NK-92 treated with Interleukin-12 subunit alpha and Interleukin-12 subunit beta, amount 100 ng/mL, for 24 hours (cell line): ENCODE measurements at places on chromosomes 6 and 20.

DNA sequence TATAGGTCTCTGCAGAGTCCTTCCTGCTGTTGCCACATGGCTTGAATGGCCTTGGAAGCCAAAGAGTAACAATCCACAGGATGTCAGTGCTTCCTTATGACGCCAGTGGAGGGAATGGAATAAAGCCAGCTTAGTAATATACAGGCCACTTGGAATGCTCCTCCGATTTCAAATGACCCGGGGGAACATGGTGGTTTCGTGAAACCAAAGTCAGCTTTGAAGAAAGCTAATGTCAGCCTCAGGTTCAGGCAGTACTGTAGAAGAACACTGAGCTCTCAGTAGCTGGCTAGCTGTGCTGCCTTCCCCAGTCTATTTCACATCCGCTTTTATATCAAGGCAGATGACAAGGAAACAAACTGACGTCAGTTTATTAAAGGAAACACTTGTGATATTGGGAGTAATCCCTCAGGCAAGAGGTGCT, 189.1 kb downstream of the DTNBP1 start:
- DNase-seq = no peak

DNA sequence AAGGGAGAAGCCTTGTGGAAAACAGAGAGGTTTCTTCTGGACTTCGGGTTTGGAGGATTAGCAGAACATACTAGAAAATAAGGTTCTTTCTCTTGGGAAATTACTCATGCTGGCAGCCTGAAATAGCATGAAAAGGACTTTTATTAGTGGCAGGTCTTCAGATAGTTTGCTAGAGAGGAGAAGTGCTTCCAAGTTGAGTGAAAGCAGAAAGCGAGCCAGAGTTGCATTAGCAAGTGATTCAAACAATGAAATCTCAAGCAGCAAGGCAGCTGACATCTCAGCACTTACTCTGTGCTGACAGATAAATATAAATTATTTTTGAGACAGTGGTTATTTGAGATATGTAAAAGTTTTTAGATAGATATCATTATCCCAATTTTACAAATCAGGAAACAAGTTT, 91.9 kb downstream of the PLCB4 start:
- DNase-seq = no peak

DNA sequence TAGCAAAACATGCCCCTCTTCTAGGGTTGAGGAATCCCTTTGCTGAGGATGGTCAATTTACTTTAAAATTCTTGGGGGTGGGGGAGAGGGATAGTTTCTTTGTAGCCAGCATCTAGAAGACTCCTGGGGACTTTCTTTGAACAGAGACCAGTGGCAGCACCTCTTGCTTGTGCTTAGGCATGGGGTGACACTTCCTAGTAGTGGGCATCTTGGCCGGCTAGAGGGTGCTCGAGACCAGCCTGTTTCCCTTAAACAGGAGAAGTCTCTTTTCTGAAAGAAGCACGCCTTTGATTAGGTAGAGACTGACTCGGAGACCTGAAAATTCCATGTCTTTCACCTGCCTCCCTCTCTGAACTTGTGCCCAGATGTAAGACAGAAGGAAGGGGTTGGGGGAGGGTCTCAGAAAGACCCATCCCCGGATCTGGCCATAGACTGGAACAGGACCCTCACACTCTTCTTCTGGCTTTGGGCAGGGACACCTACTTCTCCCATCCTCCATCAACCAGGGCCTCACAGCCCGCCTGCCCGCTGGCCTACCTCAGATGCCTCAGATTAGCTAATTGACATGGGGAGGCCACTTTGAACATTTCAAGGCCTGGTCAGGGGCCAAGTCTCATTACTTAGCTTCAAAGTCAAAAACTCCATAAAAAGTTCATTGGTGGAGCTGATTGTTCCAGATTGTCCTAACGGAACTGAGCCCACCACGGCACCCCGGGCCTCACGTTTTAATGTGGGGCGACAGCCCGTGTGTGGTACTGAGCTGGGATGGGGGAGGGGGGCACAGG, 172.2 kb downstream of the CDC5L start:
- no peak for DNase-seq

- no peak for DNase-seq
Observed at GRCh38 chr6:168012431-168013249, 15.2 kb downstream of the KIF25 start.

GRCh38 chr6:27502508-27503435, 29.9 kb upstream of the ZNF184 start:
- peak; percentile 55 for DNase-seq

- no peak for DNase-seq
Observed at GRCh38 chr6:118524686-118525085, 23.4 kb upstream of the PLN start.

- no peak for DNase-seq
Observed at GRCh38 chr6:102039441-102039840, 645.9 kb downstream of the GRIK2 start.

- DNase-seq = no peak
Observed at GRCh38 chr6:73263570-73263909, 544 bp upstream of the KHDC1 start.

- DNase-seq = no peak
Observed at GRCh38 chr6:152154559-152155356, 347.3 kb downstream of the ESR1 start.

DNA sequence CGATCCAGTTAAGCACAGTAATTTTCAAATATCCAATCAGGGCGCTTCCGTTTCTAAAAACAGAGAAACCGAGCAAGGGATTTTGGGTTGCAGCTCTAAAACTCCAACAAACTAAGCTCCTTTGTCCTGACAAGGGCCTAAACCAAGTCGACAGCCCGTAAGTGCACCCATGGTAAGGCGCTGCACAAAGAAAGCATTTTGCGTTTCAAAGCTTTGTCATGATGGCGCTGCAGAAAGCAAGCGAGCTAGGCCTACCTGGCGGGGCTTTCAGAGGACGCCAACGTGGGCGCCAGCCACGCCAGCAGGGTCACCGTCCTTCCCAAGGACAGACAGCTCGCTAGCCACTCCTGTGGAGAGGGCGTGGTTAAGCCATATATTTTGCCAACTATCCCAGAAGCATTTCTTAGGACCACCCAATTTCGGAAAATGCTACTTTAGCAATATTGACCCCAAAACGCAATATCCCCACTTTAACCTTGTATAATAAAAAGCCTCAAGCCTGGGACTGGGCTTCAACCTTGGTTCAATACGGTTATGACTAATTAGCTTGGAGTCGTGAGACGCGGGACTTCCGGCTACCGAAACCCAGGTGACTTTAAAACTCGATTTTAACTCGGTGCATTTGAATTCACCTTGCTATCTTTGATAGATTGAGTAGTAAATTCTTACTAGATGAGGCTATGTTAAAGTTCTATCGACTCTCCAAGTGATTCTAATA, 53.8 kb downstream of the TRIM38 start:
- no peak for DNase-seq

DNA sequence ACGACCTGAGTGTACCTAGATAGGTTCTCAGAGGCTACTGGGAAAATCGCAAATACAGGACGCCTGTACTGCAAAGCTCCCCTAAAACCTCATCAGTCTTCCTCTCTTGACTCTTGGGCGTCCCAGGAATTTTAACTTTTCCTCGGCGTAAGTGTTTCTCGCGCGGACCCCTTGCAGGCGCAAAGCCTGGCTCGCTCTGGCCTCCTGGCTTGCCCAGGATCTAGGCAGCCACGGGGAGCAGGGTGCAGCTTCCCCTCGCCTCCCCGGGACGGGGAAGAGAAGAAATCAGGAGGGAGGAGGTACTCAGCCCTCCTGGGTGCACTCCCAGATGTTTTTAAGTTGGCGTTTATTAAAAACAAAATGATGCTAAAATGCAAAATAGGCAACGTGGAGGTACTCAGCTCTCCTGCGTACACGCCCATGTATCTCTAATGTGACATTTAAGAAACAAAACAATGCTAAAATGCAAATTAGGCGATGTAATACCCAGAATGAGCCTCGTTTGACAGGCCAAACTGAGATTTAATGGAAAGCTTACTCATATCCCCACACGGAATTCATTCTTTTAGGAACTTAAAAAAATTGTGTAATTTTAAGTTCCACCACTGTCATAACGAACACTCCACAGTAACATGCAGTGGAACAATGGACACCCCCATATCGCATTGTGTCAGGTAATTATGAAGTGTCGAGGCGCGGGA, 1.6 kb upstream of the SOBP start:
- DNase-seq = no peak

DNA sequence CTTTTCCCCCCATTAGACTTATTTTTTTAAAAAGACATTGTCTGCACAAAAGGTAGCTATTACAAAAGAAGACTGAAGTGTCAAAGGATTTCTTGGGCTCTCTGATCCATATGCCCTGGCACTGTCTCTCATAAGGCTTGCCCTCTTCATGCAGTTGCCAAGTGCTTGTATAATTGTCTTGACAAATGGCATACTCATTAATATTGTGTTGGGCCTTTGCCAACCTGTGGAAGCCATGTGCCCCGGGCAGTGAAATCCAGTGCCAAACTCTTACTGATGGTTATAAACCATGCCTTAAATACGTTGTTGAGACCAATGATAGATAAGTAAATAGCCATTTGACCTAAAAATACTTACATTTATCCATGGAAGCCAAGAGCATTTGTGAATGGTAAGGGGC, 98.1 kb downstream of the FARS2 start:
- no peak for DNase-seq

GRCh38 chr20:44362466-44362940, 7.0 kb downstream of the HNF4A start:
- DNase-seq = no peak

DNA sequence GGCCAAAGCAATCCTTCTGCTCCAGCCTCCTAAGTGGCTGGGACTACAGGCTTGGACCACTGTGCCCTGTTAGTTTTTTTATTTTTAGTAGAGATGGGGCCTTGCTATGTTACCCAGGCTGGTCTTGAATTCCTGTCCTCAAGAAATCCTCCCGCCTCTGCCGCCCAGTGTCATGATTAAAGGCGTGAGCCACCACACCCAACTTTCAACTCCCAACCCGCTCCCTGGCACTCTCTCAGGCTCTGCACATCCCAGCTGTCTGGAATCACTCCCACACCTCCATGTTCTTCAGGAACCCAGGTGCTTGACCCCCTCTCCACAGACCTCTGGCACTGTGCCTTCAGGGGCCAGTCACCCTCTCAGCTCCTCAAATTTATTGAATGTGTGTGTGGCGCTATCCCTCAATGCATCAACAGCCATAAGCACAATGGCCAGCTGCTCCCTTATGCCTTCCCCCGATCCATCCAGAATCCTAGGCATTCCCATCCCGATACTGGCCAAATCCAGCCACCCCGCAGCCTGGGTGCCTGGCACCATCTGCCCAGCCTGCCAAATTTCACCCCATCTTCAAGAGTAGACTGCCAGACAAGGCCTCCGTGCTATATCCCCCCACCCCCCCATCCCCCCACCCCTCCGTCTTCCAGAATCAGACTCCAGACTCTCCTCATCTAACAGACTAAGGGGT, 647 bp upstream of the POU5F1 start:
- DNase-seq = no peak

DNA sequence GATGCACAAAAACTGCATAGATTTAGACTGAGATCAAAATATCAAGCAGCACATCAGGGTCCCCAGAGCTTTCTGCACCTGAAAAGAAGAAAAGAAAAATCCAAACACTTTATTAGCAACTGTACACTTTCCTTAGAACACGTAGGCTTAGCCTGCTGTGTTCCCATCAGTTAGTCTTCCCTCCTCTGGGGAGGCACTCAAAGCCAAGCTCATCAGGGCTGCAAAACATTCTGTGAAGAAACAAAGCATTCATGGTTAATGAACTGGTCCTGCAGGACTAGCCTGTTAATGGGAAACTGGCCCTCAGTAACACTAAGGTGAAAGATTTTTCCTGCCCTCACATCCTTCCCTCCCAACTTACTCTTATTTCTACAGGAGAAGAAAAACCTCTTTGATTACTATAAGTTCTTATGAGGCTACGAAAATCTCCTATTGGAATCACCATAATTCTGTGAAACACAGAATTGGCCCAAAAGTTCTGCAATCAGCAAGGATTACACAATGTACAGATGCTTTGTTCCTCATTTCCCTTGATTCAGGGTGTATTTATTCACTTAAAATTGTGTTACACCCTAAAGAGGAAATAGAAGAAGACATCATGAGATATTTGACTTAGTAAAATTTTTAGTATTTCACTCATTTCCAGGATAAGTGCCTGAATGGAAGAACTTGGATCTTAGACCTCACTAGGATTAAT, 901.0 kb upstream of the MAP3K7 start:
- DNase-seq = no peak

DNA sequence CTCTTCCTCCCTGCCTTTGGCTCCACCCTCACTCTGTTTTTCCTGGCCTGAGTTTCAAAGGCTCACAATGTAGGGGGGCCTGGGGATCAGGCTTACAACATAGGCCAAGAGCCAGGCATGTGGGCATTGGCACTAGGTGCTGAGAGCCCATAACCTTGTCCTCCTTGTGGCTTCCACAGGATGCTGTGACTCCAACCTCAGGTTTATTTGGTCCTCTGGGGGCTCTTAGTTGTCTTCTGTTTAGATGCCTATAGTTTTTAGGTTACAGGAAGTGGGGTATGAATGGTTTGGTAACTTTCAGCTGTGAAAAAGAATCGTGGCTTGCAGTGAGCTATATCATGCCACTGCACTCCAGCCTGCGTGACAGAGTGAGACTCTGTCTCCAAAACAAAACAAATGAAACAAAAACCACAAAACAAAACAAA, 25.6 kb downstream of the MMP24 start:
- peak; percentile 71 for DNase-seq

- DNase-seq = no peak
Observed at GRCh38 chr6:109013656-109014305, 80.9 kb downstream of the SESN1 start.

DNA sequence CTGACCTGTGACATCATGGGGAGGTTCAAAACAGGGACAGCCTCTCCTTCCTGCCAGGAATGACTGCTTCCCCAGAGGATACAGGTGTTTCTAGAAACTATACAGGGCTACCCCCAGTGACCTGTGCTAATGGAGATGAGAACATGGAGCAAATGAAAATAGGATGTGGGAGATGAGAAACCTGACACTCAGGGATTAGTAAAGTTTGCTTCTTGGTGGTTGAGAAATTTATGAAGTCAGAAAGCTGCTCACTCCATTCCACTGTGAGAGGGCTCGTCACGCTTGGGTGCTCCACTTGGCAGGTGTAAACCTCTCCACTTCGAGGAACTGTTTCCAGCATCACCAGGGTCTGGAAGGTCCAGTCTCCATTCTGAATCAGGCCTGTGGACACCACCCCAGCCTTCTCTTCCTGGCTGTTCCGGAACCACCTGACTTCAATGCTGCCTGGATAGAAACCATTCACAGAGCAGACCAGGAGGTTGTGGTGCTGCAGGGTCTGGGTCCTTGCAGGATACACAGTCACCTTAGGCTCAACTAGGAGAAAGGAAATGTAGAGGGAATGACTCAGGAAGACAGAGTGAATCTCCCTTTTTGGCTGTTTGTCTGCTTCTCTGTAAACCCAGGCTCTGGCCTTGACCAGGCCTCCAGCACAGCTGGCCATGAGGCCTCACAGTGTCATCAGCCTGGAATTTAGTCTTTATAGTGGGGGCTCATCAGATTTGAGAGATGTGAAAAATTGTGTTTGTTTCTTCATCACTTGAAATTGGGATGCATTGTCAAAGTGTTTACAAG, 10.8 kb downstream of the HLA-DRB5 start:
- DNase-seq = no peak
